SK-MEL-5 (cell line): ENCODE measurements at places on chromosomes 4 and X.

DNA sequence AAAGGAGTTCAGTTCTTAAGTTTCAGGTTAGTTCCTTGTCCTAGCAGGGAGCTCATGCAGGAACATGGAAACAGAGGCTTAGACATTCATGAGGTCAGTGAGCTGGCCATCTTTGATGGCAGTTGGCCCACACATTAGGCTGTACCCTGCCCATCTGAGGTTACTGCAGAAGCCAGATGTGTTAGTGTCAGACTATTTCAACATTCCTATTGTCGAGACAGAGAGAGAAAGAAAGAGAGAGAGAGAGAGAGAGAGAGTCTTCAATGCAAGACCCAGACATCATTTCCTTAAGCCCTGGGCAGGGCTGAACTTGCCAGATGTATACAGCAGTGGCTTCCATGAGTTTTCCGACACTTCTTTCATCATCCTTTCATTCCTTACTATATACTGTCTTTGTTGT, 91.3 kb downstream of the PPP1R2C start:
- DNase-seq = no peak

GRCh38 chr4:153499005-153499404, 32.8 kb downstream of the TMEM131L start:
- DNase-seq = no peak

- DNase-seq = peak; percentile 8
Observed at GRCh38 chrX:79592259-79592658, 225.1 kb upstream of the ITM2A start.

DNA sequence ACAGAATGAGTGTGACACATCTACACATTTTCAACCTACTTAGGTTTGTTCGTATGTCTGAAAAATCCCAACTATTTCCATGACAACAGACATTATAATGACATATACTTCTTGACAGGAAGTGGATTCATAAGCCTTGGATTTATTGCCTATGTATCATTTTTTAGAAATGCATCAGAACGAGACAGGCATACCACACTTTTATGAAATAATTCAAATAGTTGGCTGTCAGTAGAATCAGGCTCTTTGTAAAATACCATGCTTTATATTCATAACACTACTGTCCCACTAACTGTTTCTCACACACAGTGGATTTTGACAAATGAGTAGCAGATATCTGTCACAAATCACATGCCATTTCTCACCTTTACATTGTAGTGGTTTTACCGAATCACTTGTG, 173.2 kb downstream of the BEND2 start:
- no peak for DNase-seq

GRCh38 chr4:84582988-84583875, at the start of gene CDS1:
Gene CDS1, plus strand, starts transcription at chr4:84583127. Its CDS starts 275 bp downstream, at chr4:84583402.
- no peak for DNase-seq

GRCh38 chr4:129113434-129113833, 17.5 kb downstream of the C4orf33 start:
- DNase-seq = no peak

GRCh38 chr4:127965803-127966175, 583 bp downstream of the ABHD18 start:
- peak; percentile 13 for DNase-seq
